ENCODE measurements at places on chromosomes 7 and 10.

- DNase-seq = no peak
Observed at GRCh38 chr7:191105-191980, 1.0 kb upstream of the FAM20C start.

DNA sequence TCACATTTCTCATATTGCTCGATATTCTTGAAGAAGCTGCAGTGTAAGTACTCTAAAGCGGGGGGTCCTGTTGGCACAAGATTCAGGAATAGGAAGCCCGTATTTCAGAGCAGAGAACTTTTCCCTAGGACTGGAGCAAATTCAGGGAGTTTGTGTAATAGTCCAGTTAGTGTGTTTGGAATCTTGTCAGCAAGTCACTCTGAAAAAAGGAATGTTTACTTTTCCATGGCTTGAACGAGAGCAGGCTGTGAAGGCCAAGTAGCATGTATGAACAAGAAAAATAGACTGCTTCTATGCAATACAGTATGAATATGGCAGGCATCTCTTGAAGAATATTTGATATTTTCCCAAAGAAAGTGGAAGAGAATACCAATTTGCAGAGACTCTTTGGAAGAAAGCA lies 39.8 kb downstream of the CDC123 start:
- no peak for DNase-seq

DNA sequence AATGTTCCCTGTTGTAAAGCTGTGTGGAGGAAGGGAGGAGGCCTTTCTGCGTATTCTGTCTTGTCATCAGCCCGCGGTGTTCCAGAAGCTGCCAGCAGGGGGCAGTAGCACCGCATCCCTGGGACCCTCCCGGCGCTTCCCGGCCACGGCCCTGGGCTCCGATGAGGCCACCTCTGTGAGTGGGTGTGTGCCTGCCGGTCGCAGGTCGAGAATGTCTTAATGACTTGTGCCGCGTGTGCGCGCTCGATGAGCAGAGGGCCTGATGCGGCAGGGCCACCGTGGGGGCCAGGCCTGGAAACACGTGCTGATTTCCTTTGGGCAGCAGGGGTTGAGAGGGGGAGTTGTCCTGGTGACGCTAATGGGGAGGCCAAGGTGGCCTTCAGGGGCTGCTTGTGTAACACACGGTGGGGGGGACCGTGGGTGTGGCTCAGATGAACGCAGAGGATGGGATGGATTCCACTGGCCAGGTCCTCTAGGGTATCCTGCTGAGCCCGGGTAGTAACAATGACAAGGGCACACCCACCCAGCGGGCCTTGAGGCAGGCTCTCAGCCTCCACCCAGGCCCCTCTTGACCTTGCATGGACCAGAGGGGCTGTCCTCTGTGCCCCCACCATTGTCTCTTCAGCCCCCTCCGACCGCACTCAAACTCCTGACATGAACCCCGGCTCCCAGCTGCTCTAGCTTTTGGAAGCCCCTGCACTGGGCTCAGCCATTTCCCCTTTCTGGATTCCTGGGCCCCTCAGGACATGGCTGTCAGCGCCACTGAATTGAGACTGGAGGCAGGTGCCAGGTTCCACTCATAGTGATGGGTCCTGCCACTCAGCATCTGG lies 135.9 kb upstream of the PODXL start:
- no peak for DNase-seq

GRCh38 chr7:51977913-51978312 lies 661.3 kb upstream of the COBL start:
- DNase-seq = no peak

- no peak for DNase-seq
Observed at GRCh38 chr7:1355568-1356340, 103.5 kb downstream of the MICALL2 start.

- DNase-seq = peak; percentile 34
Observed at GRCh38 chr7:12635830-12636229, 51.6 kb upstream of the ARL4A start.

DNA sequence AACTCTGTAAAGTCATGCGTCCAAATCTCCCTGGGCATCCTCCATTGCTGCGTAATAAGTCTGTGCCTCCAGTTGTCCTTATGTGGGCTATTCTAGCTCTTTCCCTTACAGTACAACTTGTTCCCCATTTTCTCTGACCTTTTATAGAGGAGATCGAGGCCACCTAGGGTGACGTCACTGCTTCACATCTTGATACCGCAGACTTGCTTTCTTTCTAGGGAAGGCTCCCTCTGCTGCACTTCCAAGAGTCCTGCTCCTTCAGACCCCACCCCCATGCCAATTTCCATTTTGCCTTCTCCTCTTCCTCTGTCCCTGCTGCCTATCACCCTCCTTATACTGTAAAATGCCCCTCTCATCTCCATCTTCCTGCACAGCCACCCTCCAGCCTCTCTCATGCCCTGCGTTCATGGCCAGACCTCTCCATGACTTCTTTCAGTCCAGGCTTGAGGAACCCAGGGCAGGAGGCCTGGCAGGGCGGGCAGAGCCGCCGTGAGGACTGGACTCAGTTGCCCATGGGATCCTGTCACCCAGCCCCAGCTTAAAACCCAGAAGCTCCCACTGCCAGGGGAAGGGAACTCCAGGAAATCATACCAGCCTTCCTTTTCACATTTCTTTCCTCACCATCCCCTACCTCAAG lies 57.5 kb downstream of the CAMK1D start:
- no peak for DNase-seq

DNA sequence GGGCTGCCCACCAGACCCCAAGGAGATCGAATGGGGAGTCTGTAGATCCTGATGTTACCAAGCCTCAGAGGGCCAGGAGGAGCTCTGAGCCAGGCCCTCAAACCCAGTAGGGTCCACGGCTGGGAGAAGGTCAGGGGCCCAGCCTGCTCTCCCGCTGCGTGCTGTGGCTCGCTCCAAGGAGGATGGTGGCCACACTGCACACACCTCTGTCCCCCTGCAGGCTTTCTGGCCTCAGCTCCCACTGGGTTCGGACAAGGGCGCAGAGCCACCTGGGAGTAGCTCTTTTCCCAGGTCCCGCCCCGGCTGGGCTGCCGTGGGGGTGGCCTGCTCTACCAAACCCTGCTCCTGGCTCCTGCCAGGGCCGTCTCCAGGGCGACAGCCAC lies 175.8 kb downstream of the ZNF248 start:
- no peak for DNase-seq

DNA sequence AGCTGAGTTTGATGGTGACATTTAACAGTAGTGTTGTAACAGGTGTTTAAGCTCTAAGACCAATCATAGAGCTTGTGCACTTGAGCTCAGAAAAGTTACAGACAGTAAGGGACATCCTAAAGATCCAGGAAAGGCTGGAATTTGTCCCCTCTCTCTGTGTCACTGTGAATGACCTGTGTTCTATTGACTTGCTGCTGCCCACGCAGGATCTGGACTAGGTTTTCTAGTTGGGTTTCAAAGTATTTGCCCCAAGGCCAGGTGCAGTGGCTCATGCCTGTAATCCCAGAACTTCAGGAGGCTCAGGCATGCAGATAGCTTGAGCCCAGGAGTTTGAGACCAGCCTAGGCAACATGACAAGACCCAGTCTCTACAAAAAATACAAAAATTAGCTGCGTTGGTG lies 17.1 kb downstream of the AOC1 start:
- DNase-seq = no peak

DNA sequence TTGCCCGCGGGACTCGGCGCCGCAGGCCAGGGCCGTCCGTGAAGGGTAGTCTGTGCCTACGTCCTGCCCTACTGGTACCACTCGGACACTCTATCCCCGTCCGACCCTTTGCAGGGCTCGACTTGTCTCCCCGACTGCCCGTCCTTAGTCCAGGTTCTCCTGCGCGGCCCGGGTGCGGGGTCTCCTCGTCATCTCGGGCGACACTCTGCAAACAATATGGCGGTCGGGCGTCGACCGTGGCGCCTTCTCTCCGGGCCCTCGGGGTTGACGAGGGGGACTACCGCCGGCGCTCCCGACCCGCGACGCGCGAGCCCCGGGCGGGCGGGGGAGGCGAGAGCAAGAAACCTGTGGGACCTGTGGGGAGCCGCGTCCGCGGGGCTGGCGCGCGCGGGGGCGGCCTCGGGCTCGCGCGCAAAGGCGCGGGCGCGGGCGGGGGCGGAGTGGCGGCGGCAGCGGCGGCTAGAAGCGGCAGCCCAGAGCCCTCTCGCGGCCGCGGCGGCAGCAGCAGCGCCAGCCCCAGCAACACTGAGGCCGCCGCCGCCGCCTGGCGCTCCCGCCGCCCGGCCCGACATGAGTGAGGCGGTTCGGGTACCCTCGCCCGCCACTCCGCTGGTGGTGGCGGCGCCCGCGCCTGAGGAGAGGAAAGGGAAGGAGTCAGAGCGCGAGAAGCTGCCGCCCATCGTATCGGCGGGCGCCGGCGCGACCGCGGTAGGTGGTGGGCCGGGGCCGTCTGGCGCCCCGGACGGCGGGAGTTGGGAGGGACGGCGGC lies at the start of gene HECTD2:
TSS of gene HECTD2 (plus strand) at position 476 of the 769 bp plus-strand sequence. CDS start at position 571, 95 bp downstream.
- peak; percentile 86 for DNase-seq

DNA sequence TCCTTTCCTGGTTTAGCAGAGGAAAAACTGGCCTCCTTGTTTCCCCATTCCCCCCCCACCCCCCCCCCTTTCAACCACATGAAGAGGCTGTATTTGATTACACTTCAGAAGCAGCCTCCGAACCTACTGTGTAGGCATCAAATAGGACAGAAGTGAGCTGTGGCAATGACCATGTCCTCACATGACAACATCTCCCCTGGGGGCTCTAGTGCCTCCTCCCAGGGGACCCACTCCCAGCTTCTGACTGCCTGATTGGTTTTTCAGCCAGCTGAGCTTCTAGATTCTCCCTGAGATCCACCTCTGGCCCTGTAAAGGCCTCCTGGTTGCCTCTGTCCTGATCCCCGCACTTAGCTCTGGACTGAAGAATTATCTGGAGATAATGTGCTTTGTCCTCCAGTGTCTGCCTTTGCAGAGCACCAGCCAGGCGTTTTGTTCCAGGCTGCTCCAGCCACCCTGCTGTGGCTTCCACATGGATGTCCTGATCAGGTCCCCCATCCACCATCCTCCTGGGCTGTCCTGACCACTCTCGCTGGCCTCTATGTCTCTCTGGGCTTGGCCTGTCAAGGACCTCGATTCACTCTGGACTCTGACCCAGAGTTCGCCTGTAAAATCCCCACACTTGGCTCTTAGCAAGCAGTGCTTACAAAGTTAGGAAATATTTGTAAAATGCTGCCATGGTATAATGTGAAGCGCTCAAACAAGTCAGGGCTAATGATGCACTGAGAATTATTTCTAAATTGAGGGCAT lies 42.4 kb upstream of the TOMM7 start:
- DNase-seq = no peak

GRCh38 chr10:85612378-85612775 lies 754.2 kb downstream of the GRID1 start:
- peak; percentile 67 for DNase-seq
